ENCODE measurements at places on chromosomes 13 and 19.
A peak's percentile ranks its signal among the peaks of the same experiment; 100 is the strongest.

- no peak for DNase-seq
Observed at GRCh38 chr13:93547886-93548285, 321.3 kb downstream of the GPC6 start.

- DNase-seq: no peak
Observed at GRCh38 chr13:95019886-95020285, 281.4 kb downstream of the ABCC4 start.

GRCh38 chr13:36190771-36191170, 23.6 kb downstream of the SOHLH2 start:
- DNase-seq: no peak

DNA sequence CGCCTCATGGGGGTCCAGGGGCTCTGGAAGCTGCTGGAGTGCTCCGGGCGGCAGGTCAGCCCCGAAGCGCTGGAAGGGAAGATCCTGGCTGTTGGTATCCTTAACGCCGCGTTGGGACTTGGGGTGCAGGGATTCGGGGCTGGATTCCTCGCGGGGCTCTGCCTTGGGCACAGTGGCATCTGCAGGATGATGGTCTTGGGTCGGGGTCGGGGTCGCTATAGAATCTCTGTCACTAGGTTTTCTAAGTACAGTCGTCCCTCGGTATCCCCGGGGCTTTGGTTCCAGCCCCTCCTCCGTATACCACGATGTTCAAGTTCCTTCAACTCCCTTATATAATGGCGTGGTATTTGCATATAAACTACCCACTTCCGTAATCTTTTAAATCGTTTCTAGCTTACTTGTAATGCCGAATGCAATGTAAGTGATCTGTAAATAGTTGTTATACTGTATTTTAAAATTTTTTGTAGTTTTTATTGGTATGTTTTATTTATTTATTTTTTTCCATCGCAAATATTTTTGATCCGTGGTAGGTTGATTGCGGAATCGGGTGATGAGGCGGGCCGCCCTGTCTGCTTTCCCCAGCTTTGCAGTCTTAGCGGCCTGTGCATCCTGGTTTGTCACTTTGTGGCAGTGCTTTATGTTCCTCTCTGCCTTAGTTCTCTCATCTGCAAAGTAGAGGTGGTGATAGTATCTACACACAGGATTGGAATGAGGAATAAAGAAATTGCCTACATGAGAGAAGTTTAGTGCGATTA, 606 bp downstream of the ERCC5 start:
- peak; percentile 52 for DNase-seq

DNA sequence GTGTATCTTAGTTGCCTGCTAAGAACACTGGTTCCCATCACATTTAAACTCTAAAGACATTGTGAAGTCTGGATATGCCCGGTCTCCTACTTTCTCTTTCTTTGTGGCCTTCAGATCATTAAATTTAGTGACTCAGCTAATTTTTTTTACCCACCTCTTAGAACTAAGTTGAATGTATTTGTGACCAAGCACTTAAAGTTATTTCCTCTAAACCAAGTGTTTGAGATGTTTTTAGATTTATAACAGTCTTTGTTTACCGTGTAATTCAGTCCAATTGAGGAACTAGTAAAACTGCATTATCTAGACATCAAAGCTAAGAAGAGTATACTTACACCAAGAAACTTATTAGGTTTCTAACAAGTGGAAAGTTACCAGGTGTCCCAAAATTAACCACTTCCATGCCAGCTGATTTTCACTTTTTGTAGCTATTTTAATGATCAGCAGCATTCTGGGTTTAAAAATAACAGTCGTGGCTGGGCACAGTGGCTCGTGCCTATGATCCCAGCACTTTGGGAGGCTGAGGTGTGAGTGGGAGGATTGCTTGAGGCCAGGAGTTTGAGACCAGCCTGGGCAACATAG, 53.1 kb downstream of the ARHGAP35 start:
- DNase-seq: no peak

GRCh38 chr19:27746691-27747380, 1466.1 kb downstream of the UQCRFS1 start:
- DNase-seq: no peak

DNA sequence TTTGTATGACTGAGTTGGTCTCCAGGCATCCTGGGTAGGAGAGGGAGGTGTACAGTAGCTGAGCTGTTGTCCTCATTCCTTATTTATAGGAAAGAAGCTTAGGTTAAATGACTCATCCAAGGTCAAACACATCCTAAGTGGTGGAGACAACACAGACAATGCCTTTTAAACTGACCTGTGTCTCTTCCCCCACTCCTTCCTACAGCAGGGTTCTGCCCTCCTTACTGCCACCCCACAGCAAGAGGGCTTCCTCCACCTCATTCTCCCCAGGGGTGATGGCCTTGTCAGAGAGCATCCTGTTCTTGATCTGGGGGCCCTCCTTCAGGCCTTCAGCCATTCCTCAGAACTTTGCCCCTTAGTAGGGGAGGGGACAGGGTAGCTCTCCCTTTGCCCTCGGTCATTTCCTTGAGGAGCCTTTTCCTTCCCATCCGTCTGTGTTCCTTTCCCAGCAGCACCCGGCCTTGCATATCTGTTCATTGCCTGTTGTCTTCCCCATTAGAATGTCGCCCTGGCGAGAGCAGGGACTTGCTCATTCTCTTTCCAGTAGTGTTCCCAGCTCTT, 48.2 kb upstream of the GPI start:
- no peak for DNase-seq

DNA sequence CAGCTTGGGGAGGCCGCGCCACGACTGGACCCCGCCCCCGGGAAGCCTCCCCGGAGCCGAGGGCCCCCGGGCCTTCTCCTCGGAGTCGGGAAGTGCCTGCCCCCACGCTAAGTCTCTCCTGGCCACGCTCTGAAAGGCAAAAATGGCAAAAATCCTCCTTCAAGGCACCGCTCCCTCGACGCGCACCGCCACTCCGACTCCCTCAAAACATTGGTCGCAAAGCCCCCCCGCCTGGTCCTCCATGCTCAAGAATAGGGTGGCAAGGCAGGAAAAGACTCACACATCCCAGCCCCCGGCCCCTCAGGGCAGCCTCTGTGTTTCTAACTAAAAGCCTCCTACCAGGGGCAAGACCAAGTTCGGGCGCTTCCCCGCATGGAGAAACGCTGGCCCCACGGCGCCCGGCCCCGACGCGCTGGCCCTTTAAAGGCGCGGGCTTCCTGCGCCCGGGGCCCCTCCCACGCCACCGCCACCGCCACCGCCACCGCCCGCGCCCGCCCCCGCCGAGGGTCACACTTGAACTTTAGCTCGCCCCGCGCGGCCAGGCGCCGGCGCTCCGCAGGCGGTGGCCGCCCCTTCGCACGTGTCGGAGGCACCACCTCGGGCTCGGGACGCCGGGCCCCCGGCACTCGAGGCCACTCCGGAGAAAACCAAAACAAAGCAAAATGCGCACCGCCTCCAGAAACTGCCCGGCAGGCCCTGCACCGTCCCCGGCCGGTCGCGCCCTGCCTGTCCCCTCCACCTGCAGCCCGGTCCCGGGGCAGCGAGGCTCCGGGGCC, 1.9 kb downstream of the FOXO1 start:
- peak; percentile 65 for DNase-seq

- DNase-seq: no peak
Observed at GRCh38 chr19:16202320-16203255, 4.9 kb downstream of the AP1M1 start.

DNA sequence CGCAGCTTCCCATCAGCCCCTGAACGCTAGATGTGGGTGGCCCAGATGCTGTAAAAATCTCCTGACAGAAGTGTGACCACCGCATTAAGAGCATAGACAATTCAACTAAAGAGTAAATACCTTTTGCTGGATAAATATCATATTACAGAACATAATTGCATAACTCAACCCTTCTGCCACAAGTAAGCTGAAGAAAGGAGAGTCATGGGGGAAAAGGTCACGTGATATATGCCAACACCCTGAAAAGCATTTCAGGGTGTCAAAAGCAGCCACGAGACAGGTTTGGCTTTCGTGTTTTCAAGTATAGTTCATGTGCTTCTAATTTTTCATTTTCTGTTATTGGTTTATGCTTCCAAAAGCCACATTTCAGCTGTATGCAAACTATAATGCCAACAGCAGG, 71.3 kb downstream of the LHFPL6 start:
- no peak for DNase-seq

- no peak for DNase-seq
Observed at GRCh38 chr13:31898378-31899071, 133.0 kb upstream of the FRY start.

- no peak for DNase-seq
Observed at GRCh38 chr13:66657165-66657881, 572.8 kb downstream of the PCDH9 start.

DNA sequence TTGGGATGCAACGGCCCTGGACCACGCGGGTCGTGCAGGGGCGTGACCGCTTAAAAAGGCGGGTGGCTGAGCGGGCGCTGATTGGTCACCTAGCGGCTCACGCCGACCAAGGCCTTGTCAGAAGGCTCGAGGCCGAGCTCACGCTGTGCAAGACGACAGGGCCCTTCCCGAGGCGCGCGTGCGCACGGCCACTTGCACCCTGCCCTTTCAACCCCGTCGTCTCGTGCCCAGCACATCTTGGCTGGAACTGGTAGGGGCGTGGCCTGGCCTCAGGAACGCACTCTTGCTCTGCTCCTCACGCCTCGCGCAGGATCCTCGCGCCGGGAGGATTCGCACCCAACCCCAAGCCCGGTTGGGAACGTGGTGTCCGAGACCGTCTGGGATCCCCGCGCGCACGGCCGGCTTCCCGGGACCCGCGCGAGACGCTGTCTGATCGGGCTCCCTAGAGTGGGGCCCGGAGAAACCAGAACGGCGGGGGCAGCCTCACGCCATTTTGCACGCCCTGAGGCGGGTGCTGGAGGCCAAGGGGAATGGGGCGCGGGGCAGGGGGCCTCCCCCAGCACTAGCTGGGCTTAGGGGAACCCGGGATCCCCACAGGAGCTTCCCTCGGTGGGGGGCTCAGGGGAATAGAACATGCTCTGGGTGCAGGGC, at the start of gene MEIOSIN:
Gene MEIOSIN, plus strand, starts transcription at position 280 of the 651 bp plus-strand sequence. CDS start 1,938 bp downstream, outside the sequence.
- DNase-seq: no peak

- DNase-seq: no peak
Observed at GRCh38 chr19:6014551-6015135, 36.7 kb upstream of the RANBP3 start.

- no peak for DNase-seq
Observed at GRCh38 chr19:40089462-40089861, 1.3 kb downstream of the ZNF780A start.

- DNase-seq: peak; percentile 8
Observed at GRCh38 chr13:113058988-113059850, 46.4 kb upstream of the F7 start.

GRCh38 chr13:25783601-25784024, 268.2 kb downstream of the SHISA2 start:
- DNase-seq: no peak

DNA sequence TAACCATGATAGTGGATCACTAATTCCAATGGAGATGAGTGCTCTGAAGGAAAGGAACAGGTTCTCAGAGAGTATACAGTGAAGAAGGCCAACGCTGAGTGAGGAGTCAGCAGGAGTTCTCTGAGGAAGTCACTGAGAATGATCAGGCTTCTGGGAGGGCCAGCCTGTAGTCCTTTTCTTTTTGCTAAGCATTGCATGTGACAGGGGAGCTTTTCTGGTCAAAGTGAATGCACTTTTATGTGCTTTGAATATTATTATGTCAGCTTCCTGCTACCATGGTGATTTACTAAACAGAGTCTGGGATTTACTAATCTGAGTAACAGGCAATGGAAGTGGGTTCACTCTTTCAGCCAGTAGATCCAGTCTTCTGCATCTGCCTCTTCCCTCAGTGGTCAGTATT, 81.1 kb upstream of the SERP2 start:
- no peak for DNase-seq

- no peak for DNase-seq
Observed at GRCh38 chr19:29497686-29498436, 27.9 kb upstream of the VSTM2B start.

DNA sequence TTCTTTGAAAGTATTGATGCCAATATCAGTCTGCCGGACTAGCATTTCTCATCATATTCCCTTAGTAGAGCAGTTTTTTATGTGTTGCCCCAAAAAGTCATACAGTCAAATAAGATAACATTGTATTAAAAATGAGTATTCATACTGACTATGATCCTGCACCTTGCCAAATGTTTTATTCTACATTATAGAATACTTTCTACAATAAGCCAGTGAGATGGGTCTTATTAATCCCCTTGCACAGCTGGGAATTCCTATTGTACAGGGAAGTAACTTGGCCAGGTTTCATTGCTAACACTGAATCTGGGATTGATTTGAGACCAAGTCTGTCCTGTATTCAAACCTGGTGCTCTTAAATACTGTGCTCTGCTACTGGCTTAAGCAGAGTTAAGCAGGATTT, 114.0 kb downstream of the KCTD12 start:
- no peak for DNase-seq

DNA sequence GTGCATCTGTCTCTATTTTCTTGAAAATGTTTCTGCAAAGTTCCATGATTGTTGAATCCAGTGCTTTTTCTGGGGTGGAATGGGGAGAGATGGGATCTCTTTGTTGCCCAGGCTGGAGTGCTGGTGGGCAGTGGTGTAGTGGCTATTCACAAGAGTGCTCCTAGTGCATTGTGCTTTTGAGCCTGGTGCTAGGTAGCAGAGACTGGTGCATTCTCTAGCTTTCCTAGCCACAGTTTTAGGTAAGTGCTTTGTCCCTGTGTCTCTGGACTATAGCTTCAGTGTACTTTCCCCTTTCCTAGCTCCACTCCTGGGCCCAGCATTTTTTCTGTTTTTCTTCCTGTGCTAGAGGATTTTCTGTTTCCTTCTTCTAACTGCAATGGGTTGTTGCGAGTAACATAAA, 825.6 kb downstream of the SLITRK6 start:
- no peak for DNase-seq

DNA sequence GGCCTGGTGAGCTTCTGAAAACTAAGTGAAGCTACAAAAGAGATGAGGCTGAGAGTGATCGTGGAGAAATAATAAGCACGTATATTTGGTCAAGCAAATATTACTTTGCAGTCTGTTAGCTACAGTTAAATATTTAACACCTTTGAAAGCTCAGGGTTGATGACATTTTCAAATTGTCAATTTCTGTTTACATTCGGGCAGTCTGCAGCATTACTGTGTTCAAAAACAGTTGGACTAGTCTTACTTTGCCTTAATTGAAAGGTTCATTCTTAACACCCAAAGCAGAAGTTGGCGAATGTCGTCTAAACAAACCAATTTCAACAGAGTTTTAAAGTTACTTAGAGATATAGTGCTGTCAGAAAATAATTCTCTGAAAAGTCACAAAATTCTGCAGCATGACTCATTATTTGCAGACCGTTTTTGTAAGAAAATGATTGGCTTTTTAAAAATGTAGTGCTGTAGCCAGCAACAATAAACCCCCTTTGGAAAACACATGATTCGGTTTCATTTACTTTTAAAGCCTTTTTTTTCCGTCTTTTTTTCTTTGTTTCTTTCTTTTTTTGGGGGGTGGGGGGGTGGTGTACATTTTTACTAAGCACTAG, 549.0 kb downstream of the GPC6 start:
- DNase-seq: no peak

- no peak for DNase-seq
Observed at GRCh38 chr13:111058796-111059506, 56.2 kb upstream of the ARHGEF7 start.

DNA sequence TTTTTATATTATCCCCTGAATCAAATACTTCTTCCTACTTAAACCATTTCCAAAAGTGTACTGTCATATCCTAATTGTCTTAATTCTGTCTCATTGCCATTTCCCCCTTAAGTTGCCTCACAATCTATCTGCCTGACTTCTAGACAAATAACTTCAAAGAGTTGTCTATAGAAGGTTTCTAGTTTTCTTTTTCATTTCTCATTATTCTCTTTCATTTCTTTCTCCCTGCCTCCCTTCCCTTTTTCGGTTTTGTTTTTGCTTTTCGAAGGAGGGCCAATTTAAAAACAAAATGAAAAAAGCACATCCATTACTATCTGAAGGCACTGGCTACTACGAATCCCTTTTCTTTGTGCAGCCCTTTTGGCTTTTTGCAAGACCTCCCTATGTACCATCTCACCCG, 367.2 kb downstream of the DNAJC15 start:
- DNase-seq: no peak

- peak; percentile 72 for DNase-seq
Observed at GRCh38 chr19:13830114-13830740, 35.0 kb downstream of the ZSWIM4 start.

Measured in CD4-positive, alpha-beta T cell treated with Interleukin-15 for 1 hour (primary cell).